ENCODE measurements at places on chromosomes 2 and 18.

GRCh38 chr2:119384971-119385370, 18.2 kb downstream of the DBI start:
- DNase-seq = no peak

GRCh38 chr2:16656784-16657391, 8.7 kb downstream of the CYRIA start:
- DNase-seq = no peak

GRCh38 chr2:215489288-215489848, 53.5 kb upstream of the FN1 start:
- DNase-seq = no peak

DNA sequence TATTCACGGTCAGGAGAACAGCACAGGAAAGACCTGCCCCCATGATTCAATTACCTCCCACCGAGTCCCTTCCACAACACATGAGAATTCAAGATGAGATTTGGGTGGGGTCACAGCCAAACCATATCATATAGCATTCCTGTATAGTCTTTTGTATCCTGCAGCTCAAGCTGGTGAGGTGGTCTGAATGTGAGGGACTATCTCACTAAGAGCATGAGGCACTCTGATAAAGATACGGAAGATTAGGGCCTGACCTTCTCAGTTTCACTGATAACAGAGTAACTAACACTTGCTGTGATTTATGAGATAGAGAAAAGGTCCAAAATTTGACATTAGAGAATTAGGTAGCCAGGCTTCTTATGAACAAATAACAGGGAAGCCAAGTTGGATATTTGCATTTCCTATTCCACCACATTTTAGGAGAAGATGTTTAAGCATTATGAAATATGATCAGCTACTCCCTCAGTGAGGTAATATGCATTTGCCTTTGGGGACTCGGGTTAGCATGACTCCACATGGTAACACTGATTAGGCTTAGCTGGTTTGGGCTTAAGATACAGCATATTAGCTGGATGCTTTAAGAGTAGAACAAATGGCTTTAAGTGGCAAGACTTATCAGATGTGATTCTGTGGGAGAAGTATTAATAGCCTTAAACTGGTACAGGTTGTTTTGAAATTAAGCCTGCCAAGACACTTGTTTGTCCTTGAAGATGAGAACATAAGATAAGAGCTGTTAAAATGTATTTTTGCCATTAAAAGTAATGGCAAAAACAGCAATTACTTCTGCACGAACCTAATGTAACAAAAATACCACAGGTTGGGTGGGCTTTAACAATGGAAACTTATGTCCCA, 106.9 kb upstream of the MSTN start:
- DNase-seq = no peak
